ENCODE measurements at places on chromosomes 7 and 10. TPM values are rescaled to one million over a fixed set of nuclear protein-coding genes. Genes with fewer than 3 reads are reported as not detected.

Gene EPHB6
- total RNA-seq = 0.75 TPM

Gene FAM25C
- not detected for total RNA-seq

Gene PSTK
- total RNA-seq = 4.6 TPM

Gene NUP205
- total RNA-seq = 91.6 TPM

Gene SSC4D
- total RNA-seq = 1.2 TPM

Gene CYP2C8
- total RNA-seq = 0.07 TPM

Gene GPR26
- total RNA-seq = not detected

Gene MMD2
- total RNA-seq = not detected

Gene POLR2J2
- not detected for total RNA-seq

Gene MRPS17
- 11.5 TPM for total RNA-seq

Gene HYCC1
- 29.7 TPM for total RNA-seq

Gene EGR2
- not detected for total RNA-seq

Gene GNGT1
- not detected for total RNA-seq

Gene GJD4
- total RNA-seq = not detected

Gene CUEDC2
- 77.8 TPM for total RNA-seq

Gene ECHDC3
- 26.3 TPM for total RNA-seq

Gene PIP
- total RNA-seq = not detected

Gene GCK
- total RNA-seq = 2.2 TPM

Gene ADGRA1
- total RNA-seq = not detected

Gene GNAT3
- total RNA-seq = not detected

Gene LIPM
- not detected for total RNA-seq

Gene SH2D4B
- not detected for total RNA-seq

Gene AFAP1L2
- total RNA-seq = 14.2 TPM

Gene C10orf105
- total RNA-seq = not detected

Gene NHLRC2
- total RNA-seq = 12.9 TPM

Gene GFRA1
- total RNA-seq = 42.7 TPM

Gene STYXL1
- total RNA-seq = 78.0 TPM

Gene CTAGE4
- 2.8 TPM for total RNA-seq

Gene KEL
- 0.12 TPM for total RNA-seq

Gene ADIRF
- 0.72 TPM for total RNA-seq

Gene PVRIG
- not detected for total RNA-seq

Gene LRIT1
- total RNA-seq = not detected

Gene RNF133
- total RNA-seq = not detected

Gene GNB2
- 245 TPM for total RNA-seq

Gene CYP17A1
- total RNA-seq = not detected

Gene OR13A1
- total RNA-seq = not detected

Gene POLR1F
- 28.1 TPM for total RNA-seq

Gene PRLHR
- not detected for total RNA-seq

Gene CDH23
- total RNA-seq = under 0.01 TPM

Gene TMEM196
- not detected for total RNA-seq

Gene ACTR3C
- 22.1 TPM for total RNA-seq
